Stimulated activated CD8-positive, alpha-beta memory T cell treated with anti-CD3 and anti-CD28 coated beads, Interleukin-4, amount 100 ng/mL, for 48 hours (primary cell): ENCODE measurements at places on chromosomes 7 and 10.

GRCh38 chr7:108415821-108416536, 40.3 kb downstream of the NRCAM start:
- peak; percentile 31 for DNase-seq

DNA sequence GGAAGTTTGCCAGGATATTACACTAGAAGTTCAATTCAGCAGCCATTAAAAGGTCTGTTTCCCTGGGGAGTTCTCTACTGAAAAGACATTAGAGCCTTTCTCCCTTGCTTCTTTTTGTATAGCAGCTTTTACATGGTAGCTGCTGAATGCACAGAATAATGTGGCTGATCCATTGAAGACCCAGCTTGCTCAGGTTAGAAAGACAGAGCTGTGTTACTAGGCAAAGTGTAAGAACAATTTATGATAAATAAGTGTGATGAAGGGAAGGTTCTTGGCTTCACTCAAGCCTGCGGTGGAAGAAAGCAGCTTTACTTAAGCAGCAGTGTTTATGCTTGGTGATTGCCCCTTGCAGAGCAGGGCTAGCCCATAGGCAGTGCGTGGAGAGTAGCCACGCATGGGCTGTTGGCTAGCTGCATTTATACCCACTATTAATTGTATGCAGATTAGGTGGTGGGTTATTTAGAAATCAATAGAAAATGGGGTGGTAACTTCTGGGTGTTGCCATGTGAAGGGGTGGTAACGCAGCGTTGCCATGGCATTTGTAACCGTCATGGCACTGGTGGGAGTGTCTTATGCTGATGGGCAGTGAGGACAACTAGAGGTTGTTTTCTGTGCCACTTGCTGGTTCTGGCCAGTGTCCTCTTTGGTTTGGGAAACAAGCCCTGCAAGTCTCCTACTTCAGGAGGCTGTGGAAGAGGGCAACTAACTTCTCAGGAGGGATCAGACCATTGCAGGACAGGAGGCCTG, 942.9 kb downstream of the NRG3 start:
- DNase-seq, result no peak

GRCh38 chr10:63703113-63703670, 182.0 kb downstream of the REEP3 start:
- no peak for DNase-seq

- no peak for DNase-seq
Observed at GRCh38 chr7:43509906-43510305, 73.0 kb upstream of the STK17A start.

DNA sequence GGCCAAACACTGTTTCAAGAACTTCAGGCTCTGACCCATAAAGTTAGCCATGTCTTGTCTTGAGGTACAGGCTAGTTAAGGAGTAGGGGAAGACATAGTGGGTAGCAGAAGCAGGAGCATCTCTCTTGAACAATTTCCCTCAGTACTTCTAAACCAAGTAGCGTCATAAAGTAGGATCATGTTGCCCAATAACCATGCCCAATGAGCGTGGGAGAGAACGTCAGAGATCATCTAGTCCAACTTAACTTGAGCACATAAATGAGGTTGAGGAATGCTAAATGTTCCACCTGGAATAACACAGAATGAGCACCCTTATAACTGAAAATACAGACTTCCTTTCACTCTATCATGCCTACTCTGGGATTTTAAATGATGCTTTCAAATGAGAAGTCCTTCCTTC, 134.9 kb downstream of the AOAH start:
- no peak for DNase-seq

DNA sequence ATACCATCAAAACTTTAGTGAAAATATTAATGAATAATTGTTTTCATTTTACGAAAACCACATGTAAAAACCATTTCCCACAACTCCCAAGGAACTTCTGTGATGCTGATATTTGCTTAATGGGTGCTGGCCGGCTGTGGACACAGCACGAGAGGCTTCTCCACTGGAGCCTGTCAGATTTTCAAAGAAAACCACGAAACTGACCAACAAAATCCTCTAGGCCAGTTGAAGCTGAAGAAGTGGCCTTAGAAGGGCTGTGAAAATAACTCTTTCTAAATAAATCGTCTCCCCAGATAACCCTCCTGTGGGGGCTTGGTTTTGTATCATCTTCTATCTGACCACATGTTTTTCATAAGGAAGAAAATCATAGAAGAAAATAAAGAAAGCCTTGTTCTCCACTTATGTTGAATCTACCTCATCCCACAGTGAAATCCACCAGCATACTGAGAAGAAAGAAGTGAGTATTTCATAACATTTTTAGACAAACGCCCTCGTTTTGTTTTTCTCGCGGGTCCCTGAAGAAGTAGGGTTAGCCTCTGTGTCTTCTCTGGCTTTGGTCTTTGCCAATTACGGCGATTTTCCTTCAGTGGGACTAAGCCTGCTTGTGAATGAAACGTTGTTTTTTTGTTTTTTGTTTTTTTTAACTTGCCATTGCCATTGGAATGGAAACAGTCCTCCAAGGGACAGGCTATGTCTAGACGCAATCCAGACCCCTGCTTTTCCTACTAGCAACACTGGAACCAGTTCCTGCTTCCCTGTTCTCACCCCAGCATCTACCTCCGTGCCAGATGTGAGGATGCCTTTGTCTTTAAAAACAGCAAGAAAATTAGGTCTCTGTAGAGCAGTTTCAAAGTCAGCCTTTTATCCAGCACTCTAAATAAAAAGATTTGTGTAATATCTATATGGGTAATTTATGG, 123.9 kb downstream of the ADAM12 start:
- DNase-seq, result no peak

- no peak for DNase-seq
Observed at GRCh38 chr10:43440463-43441134, 3.7 kb downstream of the ZNF487 start.

DNA sequence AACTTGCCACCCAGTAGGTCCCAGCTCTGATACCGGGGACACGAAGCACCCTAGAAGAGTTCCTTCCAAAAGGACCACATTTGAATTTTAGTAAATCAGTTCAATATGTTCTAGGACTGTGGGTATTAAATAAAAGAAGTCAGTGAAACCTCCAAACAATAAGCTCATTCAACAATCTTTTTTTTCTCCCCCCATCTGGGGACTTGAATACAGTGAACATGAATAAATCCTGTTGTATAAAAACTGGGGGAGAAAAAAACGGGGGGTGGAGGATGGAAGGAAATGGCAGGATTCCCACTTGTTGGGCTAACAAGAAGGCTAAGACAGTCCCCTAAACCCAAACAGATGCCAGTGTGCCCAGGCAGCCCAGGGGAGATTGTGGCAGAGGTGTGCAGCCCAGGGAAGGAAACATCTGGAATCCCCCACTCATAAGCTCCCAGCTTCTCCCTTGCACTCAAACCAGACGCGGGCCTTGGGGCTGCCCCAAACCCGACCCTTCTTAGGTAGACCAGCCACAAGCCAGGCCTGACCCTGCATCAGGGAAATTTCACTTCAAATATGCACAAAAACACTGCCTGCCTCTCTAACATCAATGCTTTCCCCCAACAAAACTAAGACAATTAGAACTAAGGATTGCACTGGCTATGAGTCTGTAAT, 8.8 kb downstream of the AFAP1L2 start:
- DNase-seq, result no peak

- DNase-seq, result no peak
Observed at GRCh38 chr10:50516171-50516570, 107.6 kb downstream of the SGMS1 start.

DNA sequence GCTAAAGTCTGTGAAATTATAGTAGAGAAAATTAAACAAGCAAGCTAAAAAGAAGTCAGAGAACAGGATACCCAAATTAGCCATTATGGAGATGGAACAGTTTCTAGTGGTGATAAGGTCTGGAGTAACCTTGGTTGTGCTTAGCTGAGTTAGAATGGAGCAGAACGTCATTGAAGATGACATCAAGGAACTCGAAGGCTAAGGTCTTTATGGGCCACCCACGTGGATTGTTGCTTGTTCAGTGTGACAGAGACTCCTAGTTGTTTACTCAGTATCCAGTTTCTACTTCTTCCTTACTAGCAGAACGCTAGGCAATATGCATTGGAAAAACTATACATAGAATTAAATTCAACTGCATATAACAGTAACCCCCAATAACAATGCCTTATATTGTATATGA, 39.7 kb downstream of the AHCYL2 start:
- no peak for DNase-seq

- DNase-seq, result no peak
Observed at GRCh38 chr7:47188653-47189315, 393.1 kb downstream of the TNS3 start.

- DNase-seq, result no peak
Observed at GRCh38 chr7:52410032-52410431, 625.4 kb upstream of the POM121L12 start.

DNA sequence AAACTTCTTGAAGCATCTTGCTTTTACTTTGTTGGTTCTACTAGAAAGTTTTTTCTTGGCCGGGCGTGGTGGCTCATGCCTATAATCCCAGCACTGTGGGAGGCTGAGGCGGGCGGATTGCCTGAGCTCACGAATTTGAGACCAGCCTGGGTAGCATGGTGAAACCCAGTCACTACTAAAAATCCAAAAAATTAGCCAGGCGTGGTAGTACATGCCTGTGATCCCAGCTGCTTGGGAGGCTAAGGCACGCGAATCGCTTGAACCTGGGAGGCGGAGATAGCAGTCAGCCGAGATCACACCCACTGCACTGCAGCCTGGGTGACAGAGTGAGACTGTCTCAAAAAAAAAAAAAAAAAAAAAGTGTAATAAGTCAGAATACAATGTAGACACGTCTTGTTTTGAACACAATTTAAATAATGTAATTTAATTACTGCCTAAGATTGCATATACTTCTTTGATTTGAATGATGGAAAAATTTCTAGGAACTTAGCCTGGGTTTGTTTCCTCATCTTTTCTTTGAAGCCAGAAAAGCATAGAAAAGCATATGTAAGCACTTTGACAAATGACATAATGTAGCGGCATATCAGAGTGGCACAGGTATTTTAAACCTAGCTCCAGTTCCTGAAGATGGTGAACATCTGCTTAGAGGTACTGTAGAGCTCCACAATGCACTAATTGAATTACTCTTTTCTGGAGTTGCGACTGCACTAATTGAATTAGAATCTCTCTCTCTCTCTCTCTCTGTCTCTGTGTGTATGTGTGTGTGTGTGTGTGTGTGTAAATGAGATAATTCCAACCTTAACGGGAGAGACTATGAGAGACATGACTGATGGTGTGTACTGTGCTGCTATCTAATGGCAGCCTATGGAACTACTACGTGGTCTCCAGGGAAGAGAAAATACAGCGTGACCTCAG, 87.8 kb downstream of the BTRC start:
- no peak for DNase-seq

DNA sequence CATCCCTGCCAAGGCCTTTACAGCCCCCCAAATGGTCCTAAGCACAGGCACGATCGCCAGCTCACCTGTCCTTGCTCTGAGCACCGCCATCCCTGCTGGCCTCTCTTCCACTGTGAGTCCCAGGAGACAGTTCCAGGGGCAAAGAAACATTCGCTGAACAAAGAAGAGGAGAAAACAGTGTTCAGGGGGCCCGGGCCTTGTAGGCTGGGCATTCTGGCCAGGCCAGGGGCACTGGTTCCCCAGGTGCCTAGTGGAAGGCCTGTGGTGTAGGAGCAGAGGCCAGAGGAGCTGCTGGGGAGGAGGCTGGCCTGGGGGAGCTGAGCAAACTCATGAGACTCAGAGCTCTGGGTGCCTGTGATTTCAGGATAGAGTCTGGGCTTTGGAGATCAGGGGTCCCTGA, 22.6 kb downstream of the AQP1 start:
- no peak for DNase-seq

DNA sequence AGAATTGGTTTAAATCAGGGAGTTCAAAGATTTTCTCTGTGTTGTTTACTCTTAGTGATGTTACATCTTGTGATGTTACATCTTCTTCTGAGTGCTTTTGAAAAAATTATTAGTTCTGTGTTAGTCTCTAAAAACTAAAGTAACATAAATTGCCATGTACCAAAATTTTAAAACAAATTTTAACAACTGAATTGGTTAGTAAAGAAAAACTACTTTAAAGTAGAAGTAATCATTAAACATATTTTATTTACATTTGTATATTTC, 5.2 kb upstream of the IGF2BP3 start:
- no peak for DNase-seq
